ENCODE measurements at places on chromosomes 2 and 18.
A peak's percentile ranks its signal among the peaks of the same experiment; 100 is the strongest.

- no peak for DNase-seq
Measured at GRCh38 chr2:52929412-52929811, 838.2 kb upstream of the CHAC2 start.

GRCh38 chr18:55001394-55002024 is 42.2 kb upstream of the CCDC68 start:
- no peak for DNase-seq

DNA sequence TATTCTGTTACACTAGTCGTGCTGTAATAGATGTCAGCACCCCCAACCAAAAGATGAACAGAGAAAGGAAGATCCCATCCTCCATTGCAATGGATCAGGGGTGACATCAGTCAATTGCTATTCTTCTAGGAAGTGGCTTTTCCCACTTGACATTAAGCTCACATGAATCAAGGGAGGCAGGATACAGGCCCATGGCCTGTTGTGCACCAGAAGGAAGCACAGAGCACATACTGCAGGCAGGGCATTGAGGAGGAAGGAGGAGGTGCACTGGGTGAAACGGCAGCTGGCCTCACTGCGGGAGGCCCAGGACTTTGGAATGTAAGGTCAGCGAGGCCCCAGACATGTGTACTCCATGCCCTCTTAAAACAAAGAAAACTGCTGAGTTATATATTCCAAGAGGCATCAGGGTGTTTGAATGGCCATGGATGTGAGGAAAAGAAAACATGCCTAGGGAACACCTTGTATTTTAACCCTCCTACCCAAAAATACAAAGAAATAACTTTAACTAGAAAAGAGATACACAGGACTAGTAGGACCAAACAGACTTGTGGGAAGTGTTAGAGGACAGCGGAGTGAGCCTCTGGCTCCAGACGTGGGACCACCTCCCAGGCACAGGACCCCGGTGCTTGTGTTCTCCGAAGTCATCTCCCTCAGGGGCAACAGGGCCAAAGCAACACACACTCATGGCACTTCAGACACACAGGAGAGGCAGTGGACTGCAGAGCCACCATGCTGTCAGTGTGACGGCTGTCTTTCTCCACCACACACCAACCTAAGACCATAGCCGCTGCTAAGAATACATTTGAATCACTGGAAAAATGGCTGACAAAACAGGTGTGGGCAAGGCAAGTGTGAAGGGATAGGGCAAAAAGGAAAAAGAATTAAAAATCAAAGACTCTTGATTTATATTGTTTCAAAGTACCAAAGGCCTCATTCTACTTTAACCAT is 51.4 kb upstream of the RIOK3 start:
- DNase-seq: no peak

GRCh38 chr2:42569116-42569711 is 782 bp downstream of the MTA3 start:
- no peak for DNase-seq

DNA sequence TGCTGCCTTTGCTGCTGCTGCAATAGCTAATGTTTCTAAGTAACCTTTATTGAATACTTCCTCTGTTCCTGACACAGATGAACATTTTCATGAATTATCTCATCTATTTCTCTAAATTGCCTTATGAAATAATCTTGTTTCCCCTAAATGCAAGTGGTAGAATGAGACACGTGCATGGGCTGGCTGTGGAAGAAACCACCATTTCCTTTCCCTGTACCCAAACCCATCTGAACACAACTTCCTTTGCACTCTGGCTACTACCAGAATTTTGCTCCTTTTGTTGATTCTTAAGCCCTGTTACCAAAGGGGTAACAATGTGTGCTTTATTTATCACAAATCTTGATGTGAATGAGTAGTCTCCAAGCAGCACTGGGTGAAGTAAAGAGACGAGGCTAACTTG is 29.2 kb downstream of the AKAIN1 start:
- DNase-seq: no peak

DNA sequence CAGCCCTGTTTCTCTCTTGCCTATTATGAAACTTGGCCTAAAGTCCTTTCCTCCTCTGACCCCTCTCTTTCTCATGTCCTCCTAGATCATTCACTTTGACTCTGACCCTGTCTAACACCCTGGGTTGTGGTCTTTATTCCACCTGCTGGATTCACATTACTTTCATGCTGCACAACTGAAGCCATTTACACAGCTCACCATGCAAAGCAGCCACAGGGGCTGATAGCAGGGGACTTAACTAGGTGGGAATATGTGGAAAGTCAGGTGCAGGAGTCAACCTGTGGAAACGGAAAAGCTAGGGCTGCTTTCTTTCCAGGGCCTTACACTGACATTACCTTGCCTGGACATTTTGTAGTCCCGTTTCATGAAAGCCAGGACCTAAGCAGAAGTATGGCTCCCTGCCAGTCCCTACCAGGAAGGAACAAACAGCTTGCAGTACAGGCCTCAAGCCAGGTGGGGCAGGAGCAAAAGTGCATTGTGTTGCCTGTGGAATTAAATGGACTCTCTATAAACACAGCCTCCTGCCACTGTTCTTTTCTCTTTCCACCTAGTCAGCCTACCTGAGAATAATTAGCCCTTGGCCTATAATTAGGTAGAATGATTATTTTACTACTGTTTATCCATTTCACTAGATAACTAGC is 11.8 kb downstream of the MAPRE3 start:
- DNase-seq: peak; percentile 36

DNA sequence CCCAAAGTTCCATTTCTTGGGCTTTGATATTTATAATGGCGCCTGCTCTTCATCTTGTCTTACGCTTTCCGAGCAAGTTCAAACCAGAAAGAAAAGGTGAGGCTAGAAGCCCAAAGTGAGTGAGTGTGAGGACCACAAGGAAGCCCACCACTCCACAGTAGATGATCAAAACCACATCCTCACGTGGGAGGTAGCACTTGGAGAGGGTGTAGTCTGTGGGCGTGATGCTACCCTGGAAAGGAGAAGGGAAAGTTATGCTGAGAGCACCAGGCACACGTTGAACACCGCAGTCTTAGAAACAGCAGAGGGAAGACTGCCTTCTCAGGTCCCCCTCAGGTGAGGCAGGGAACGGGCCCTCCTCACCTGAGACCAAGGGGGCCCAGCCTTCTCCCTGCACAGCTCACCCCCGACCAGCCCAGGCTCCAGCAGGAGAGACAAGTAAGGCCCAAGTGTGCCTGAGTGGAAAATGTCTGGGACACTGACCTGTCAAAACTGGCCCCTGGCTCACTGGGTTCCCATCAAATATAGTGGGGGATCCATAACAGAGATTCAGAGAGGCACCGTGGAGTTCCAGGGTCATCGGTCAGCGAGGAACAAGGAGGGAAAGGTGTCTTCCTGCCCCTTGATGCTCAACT is 23.6 kb downstream of the MPPE1 start:
- no peak for DNase-seq

DNA sequence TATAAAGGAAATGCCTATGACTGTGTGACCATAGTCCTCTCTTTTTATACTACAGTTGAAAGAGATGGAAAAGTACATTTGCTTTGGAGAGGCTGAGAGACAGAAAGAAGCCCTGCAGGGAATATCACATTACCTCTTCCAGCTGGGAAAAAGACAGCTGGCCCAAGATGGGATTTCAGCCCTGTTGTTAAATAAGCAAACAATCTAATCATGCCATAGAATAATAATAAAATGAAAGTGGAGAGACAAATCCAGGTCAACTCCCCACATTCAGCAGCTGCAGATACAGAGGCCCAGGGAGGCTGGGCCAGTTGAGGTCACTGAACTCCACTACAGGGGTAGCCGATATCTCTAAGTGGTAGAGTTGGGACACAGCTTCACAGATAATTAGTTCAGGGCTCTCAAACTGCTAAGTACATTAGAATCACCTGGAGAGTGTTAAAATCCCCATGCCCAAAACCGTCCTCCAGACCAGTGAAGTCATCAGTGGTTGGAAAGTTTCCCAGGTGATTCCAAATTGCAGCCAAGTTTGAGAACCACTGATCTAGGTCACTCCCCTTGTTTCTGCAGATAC is 81.9 kb downstream of the MOGAT1 start:
- DNase-seq: no peak

GRCh38 chr2:116874021-116874420 is 940.5 kb upstream of the DDX18 start:
- DNase-seq: no peak

GRCh38 chr2:85291425-85292023 is 36.3 kb downstream of the TGOLN2 start:
- DNase-seq: no peak

DNA sequence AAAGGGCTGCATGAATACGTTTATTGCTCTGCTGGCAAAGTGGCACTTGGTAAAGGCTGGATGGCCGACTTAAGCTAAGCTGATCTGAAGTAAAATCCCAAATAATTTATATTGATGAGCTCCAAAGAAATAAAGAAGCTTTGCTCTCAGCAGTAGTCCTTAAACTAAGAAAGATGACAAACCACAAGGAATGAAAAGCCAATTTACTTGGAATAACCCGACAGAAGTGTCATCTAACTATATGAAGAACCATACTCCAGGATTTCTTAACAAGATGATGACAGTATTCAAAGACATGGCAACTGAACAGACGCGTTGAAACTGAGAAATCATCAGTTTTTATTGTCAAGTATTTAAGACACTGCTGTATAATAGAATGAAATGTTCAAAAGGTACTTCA is 294.1 kb downstream of the PDE11A start:
- no peak for DNase-seq

DNA sequence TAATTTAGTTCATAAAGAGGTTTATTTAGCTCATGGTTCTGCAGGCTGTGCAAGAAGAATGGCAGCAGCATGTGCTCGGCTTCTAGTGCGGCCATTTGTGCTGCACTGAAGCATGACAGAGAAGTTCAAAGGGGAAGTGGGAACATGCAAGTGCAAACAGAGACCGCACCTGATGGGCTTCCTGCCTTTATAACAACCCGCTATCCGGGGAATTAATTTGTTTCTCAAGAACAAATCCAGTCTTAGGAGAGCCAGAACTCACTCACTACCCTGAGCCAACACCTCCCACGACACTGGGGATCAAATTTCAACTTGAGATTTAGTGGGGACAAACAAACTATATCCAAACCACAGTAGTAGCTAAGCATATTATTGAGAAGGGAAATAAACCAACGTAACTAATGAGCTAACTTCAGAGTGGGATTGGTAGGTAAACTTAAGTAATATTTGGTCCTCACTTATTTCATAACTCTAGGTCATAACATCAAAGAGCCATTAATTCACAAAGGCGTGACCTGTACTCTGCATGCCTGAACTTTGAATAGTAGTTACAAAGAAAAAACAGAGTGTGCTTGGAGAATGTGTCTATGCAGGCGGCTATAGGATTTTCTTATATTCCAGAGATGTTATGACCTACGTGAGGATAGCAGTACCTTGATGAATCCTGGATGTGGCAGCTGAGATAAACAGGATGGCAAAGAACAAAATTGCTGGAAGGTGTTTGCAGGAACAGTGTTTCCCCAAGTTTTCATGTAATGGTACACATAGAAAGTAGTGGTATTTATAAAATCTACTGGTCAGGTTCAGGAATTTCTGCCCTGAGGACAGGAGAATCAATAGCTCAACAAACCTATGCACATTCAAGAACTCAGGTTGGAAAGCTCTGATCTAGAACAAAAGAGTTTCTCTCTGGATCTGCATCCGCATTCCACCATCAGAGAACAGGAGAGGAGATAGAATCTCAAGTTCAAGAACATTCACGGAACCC is 845.9 kb upstream of the ID2 start:
- no peak for DNase-seq

DNA sequence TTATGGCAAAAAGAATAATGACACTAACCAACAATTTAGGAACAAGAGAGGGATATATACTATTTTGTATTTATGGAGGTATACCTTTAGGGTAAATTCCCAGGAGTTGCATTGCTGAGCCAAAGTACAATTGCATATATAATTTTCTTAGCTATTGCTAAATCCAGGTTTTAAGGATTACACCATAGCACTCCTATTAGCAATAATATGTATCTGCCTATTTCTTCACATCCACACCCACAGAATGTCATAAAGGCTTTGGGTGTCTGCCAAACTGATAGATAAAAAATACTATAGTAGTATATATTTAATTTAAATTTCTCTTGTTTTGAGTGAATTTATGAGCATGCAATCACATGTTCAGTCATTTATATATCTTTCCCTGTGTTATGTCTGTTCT is 11.5 kb upstream of the SERPINB13 start:
- no peak for DNase-seq

- DNase-seq: no peak
Measured at GRCh38 chr18:52963481-52963880, 623.5 kb downstream of the DCC start.

DNA sequence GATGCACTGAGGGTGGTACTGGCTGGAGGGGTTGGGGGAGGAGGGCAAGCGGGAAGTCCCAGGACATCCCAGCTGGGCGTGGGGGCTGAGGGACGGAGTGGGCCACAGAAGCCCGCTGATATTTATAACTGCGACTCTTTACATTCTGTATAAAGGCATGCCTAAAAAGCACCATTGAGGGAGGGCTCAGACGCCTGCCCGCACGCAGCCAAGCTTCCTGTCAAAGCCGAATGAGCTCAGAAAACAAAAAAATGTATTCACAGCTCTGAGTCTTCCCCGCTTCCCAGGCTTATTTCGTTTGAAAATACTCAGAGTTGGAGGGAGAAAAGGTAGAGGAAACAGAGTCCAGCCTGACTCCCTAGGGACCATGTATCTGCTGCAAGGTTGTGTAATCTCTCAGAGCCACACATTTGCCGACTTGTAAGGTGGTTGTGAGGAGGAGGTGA is 170.1 kb upstream of the HAAO start:
- DNase-seq: no peak

- no peak for DNase-seq
Measured at GRCh38 chr18:23871410-23871809, 143.1 kb upstream of the TTC39C start.

GRCh38 chr18:62809900-62810299 is 94.6 kb downstream of the PHLPP1 start:
- DNase-seq: no peak
